CD4-positive, alpha-beta memory T cell (primary cell): ENCODE measurements at places on chromosomes 6 and 20. TPM values are rescaled to one million over a fixed set of nuclear protein-coding genes. Genes with fewer than 3 reads are reported as not detected.

The FOXQ1 gene
- total RNA-seq: not detected

The TCF15 gene
- total RNA-seq: not detected

The TGM3 gene
- not detected for total RNA-seq

The RHAG gene
- total RNA-seq: not detected

The PTK7 gene
- 0.26 TPM for total RNA-seq

The FNDC11 gene
- 0.38 TPM for total RNA-seq

The ZNF334 gene
- not detected for total RNA-seq

The SLC22A3 gene
- total RNA-seq: not detected

The EYA4 gene
- not detected for total RNA-seq

The CLVS2 gene
- not detected for total RNA-seq

The ENPP3 gene
- 0.33 TPM for total RNA-seq
